ENCODE measurements at places on chromosomes 2 and 18.

DNA sequence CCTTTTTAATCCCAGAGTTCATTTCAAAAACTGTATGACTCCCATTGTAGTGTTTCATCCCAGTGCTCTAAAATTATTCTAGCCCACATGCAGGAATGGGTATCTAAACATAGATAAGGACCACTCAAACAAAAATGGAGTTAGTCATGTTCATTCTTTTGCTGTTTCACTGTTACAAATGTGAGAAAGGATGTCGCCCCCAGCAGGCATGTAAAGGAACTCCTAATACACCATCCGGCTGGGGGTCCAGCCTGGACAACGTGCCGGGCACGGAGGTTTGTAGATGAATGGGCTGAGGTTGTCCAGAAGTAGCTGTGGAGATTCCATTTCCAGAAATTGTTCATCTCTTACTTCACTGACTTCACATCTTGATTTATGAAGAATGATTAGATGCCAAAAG lies 101.9 kb upstream of the RAB12 start:
- no peak for DNase-seq

DNA sequence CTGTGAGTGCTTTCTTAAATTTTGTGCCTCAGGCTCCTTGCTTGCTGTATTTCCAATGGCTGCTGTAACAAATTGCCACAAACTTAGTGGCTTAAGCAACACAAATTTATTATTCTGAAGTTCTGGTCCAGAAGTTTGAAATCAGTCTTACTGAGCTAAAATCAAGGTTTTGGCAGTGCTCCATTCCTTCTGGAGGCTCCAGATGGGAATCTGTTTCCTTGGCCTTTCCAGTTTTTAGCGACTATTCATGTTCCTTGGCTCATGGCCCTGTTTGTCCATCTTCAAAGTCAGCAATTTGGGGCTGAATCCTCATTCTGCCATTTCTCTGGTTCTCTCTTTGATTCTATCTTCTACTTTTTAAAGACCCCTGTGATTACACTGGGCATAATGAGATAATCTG lies 31.8 kb downstream of the STRADB start:
- DNase-seq: no peak

DNA sequence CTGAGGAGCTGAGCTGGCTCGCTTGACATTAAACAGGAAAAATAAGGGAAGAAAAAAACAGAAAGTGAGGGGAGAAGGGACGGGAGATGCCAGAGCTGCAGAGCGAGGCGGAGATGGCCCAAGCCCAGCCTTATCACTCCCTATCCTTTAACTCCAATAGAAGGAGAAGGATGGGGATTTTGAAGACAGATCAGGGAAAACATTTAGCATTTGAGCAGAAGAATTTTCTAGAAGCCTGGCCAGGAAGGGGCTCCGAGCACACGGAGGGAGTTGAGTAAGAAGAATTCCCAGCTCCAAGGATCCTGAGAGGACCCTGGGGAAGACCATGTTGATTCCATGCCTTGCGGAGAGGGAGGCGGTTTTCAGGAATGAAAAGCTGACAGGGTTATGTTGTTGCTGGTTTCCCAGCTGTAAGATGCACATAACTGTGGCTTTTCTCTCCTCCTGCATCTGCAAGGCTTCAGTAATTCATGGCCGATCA lies 35.6 kb downstream of the TWIST2 start:
- no peak for DNase-seq

GRCh38 chr2:59528525-59528924 lies 1024.9 kb downstream of the BCL11A start:
- no peak for DNase-seq

GRCh38 chr2:7621018-7621814 lies 704.0 kb downstream of the RNF144A start:
- DNase-seq: peak; percentile 11

- no peak for DNase-seq
These were observed at the start of gene ERMN for GRCh38 chr2:157325786-157326185. ERMN (minus strand) TSS chr2:157325824; CDS start chr2:157325642, 182 bp downstream.

DNA sequence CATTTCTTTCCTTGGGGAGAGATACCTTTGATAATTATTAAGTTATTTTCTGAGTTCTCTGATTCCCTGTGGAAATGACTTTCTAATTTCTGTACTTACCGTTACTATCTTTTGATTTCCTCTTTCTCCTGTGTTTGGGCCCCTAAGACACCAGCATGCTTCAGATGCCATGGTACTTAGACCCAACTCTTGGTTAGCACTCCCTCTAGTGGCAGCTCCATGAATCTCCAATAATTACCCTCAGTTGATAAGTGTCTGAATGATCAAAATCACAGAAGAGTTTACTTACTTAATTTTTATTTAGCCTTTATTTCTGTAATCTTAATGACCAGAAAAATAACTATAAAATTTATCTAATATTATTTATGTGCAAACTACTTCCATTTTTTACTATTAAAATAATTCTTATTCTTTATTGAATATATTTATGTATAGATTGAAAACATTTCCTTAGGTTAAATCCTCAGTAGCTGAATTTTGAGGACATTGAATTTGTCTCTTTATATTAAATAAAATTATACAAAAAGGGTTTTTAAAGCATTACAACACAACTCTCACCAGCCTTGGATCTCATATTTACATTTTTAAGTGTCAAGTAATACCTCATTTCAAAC lies 300.4 kb downstream of the KCNS3 start:
- DNase-seq: peak; percentile 60

DNA sequence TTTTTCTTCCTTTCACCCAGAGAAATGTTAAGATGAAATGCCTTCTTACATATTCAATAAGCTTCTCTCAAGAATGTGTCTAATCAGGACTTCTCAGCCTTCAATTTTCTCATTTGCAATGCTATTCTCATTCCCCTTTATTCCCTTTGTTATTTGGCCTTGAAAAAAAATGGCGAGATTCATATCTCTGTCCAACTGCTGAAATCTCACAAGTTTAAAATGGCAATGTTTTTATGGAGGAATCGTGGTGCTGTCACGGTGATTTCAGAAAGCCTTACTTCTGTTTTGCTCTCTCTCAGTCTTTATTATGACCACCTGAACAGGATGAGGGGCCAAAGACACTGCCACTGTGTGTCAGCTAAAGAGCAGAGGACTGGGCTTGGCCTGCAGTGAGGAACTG lies 928.5 kb downstream of the DCC start:
- DNase-seq: no peak

DNA sequence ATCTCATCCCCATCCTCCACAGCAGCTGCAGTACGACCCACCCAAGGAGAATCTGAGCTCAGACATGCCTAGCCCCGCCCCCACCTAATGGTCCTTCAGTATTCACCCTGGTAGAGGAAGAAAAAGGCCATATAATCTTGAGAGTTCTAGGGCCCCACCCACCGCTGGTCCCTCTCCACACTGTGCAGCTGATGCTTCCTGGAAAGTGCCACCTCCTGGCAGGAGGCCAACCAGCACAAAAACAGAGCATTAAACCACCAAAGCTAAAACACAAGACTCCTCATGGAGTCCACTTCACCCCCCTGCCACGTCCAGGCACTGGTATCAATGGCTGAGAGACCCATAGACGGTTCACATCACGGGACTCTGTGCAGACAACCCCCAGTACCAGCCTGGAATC lies 40.7 kb downstream of the MC4R start:
- DNase-seq: no peak

- DNase-seq: no peak
These were observed 56.9 kb downstream of the SRBD1 start for GRCh38 chr2:45554073-45554741.

DNA sequence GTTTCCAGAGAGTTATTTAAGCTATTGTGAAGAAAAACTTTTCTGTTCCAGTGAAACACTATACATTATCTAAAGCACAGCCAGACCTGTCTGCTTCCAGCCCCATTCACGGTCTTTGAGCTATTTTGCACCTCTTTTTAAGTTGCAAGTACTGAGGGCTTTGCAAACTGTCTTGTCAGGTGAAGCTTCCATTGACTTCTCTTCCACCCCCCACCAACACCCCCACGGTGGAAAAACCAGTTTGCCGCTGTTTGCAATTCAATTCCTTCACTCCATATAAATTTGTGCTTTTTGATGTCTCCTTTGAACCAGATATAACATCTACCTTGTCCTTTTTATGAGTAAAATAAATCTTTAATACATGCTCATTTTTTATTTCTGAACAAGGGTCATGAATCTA lies 15.7 kb downstream of the B3GNT7 start:
- DNase-seq: no peak

DNA sequence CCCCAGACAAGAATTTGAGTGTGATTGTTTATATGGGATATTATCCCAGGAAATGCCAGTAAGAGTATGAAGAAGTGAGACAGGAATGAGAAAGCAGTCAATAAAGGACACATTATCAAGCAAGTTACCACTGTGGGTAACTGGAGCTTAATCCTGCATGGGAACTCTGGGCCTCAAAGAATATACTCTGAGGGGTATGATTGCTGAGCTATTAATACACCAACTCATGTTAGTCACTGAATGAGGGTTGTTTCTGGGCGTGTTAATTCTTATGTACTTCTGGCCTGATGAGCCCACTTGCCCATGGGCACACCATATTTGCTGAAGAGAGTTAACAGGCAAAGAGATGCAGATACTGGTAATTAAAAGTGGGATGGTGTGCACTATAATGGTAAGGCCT lies 26.6 kb upstream of the PAIP2B start:
- no peak for DNase-seq

GRCh38 chr2:182241936-182242335 lies 184.9 kb downstream of the PDE1A start:
- no peak for DNase-seq

- no peak for DNase-seq
These were observed 30.8 kb upstream of the PRLH start for GRCh38 chr2:237535385-237536082.

GRCh38 chr18:60555625-60556024 lies 183.1 kb upstream of the MC4R start:
- no peak for DNase-seq

DNA sequence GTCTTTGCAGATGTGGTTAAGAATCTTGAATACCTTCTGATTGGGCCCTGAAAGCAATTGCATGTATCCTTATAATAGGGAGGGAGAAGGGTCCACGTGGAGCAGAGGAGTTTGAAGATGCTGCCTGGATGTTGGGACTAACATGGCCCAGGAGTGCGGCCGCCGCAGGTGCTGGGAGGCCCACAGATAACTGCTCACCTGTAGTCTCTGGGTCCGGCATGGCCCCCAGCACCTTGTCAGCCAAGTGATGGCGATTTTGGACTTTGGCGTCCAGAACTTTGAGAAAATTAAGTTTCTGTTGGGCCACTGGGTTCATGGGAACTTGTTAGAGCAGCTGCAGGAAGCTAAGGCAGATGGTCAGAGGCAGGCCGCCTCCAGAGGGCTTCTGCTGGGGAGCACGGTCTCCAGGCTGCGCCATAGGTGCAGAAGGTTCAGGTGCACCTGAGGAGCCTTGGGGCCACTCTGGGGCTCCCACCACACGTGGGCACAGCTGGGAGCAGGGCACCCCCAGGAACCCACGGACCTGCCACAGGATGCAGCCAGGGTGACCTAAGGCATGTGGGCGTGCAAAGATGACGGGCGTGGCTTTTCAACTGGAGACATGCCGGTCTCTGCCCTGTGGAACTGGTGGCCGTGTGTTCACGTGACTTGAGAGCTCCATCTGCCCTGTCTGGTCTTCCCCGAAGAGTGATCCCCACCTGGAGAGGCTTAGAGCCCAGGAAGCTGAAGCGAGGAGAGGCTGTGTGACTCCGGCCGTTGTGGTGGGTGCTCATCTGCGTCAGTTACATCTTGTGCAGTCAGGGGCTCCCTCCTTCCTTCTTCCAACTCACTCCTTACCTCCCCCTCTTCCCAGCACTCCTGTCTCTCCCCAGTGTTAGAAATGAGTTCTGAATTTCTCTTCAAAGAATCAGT lies 277.3 kb downstream of the AGAP1 start:
- no peak for DNase-seq

- no peak for DNase-seq
These were observed 711 bp downstream of the DOK6 start for GRCh38 chr18:69401226-69401971.
